ENCODE measurements at places on chromosomes 12 and 14.
A peak's percentile ranks its signal among the peaks of the same experiment; 100 is the strongest.

DNA sequence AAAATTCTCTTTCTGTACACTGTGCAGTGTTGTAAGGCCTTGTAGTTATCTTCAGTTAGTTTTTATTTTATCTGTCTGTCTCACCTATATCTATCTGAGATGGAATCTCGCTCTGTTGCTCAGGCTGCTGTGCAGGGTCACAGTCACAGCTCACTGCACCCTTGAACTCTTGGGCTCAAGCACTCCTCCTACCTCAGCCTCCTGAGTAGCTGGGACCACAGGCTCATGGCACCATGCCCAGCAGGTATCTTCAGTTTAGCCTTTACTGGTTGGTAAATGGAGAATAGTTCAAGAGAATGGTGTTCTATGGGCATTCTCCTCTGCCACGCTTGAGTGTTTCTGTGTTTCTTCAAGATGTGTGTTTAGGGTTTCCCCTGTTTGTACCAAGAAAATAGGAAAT is 13.6 kb downstream of the TULP3 start:
- DNase-seq = no peak

GRCh38 chr14:64654901-64655300 is 49.3 kb upstream of the PLEKHG3 start:
- no peak for DNase-seq

GRCh38 chr12:122265886-122266229 is 436 bp downstream of the VPS33A start:
- DNase-seq = peak; percentile 17

DNA sequence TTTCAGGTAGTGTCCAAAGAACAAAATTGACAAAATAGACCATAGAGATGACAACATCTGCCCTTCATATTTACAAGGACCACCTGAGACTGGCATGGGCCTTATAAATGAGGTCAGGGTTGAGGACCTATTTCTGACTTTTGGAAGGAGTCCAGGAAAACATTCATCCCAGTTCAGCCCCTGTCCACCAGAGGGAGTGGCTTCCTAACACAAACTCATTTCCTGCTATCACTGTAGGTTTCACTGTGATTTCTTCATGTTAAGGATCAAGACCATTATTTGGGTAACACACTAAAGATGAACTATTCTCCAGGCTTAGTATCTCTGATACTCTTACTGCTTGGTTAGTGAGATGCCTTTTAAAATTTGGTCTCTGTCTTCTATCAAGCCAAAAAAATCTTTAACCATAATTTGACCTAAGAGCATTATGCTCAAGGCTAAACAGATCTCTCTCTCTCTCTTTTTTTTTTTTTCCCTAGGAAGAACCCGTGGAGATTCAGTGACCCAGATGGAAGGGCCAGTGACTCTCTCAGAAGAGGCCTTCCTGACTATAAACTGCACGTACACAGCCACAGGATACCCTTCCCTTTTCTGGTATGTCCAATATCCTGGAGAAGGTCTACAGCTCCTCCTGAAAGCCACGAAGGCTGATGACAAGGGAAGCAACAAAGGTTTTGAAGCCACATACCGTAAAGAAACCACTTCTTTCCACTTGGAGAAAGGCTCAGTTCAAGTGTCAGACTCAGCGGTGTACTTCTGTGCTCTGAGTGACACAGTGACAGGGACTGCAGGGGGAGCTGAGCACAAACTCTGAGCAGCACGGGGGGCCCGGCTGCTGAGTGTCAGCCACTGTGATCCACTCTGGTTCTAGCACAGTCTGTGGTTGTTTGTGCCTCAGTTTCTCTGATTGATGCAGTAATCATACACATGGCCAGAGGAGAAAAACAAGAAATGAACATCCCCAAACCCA is 267.6 kb upstream of the OR4E1 start:
- no peak for DNase-seq

DNA sequence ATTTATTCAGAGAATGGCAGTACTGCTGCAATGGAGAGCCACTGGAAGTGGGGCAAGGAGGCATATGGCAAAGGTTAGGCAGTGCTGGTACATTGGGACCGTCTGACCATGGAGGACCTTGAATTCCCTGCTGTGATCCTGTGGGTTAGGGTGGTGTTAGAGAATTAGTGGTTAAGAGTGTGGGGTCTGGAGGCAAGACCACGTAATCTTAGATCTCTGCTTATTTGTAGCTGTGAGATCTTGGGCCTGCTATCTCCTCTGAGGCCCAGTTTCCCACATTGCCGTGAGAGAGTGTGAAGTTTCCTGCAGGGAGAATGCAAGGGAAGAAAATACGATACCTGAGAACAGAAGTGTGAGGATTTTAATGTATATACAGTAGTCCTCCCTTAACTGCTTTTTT is 147.7 kb downstream of the ERC1 start:
- no peak for DNase-seq

DNA sequence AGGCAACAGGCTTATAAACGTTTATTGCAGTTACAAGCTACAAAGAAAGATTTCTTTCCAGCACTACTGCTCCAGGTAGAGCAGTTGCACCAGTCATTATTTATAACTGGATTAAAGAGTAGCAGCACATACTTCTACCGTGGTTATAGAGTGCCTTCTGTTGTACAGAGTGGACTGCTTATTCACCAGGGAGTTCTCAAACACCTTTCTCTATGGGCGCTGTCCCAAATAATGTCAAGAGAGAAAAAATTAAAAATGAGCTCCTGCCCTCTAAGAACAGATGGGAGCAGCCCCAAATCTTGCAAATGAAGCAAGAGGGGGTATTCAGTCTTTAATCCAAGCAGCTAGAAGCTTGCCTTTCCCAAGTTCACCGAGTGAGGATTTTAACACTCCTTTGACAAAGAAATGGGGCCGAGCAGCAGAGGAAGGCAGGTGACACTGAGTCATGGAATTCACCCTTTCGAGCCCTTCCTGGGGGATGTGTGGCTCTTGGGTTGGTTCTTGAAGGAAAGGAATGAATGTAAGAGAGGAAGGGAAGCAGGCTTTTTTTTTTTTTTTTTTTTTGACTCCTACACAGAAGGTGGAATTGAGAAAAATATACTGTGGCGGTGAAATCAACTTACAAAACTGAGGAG is 181.2 kb downstream of the PRKCH start:
- DNase-seq = no peak

GRCh38 chr12:45668641-45669040 is 60.9 kb upstream of the ARID2 start:
- DNase-seq = no peak

GRCh38 chr14:75318353-75318752 is 39.7 kb downstream of the FOS start:
- DNase-seq = no peak

Data from stimulated activated CD4-positive, alpha-beta T cell treated with anti-CD3 and anti-CD28 coated beads, Interleukin-12 subunit alpha, Interleukin-12 subunit beta, amount 100 ng/mL, for 24 hours (primary cell).